Esophagus squamous epithelium (tissue), 5 donors: ENCODE measurements at places on chromosomes 7 and 10.

- H3K36me3 ChIP-seq: no peaks in the 10 kb centered on the region
- no peak overlapping the region for H3K4me3 ChIP-seq
- H3K4me1 ChIP-seq: peaks cover 23% of the 10 kb centered on the region
- H3K27me3 ChIP-seq: no peaks in the 10 kb centered on the region
- no peak overlapping the region for H3K27ac ChIP-seq
These were observed 33.8 kb upstream of the ARMS2 start for GRCh38 chr10:122420624-122421007.

DNA sequence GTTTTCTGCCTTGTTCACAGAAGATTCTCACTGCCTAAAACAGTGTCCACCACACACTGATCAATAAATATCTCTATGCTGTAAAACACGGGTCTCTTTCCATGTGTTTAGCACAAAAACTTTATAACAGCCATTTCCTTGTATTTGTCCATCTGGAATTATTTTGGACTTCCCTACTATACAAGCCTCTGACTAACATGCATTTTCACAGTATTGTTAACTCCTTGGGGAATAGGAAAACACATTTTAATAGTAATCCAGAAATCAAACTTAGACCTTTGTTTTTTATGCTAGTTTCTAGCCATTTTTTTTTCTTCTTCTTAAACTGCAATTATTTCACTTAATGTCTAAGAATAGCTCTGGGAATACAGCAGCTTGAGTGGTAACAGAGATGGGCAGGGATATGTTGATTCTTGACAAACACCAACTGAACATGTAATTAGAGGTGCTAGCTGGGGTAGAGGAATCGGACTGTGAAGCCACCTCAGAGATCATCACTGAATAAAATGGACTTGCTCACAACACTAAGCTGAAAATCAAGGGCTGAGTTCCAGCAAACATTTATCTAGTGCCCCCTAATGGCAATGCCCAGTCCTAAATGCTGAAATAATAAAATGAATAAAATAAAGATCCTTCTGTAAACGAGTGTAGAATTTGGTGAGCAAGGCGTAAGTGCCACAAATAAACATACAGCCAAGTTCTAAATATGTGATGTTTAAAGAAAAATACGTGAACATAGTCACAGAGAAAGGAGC is 593.1 kb downstream of the SORCS1 start:
- H3K27me3 ChIP-seq: peaks cover 9% of the 10 kb centered on the region
- no peaks in the 10 kb centered on the region for H3K36me3 ChIP-seq
- no peak for DNase-seq
- H3K4me1 ChIP-seq: no peaks in the 10 kb centered on the region
- no peak overlapping the region for H3K4me3 ChIP-seq

DNA sequence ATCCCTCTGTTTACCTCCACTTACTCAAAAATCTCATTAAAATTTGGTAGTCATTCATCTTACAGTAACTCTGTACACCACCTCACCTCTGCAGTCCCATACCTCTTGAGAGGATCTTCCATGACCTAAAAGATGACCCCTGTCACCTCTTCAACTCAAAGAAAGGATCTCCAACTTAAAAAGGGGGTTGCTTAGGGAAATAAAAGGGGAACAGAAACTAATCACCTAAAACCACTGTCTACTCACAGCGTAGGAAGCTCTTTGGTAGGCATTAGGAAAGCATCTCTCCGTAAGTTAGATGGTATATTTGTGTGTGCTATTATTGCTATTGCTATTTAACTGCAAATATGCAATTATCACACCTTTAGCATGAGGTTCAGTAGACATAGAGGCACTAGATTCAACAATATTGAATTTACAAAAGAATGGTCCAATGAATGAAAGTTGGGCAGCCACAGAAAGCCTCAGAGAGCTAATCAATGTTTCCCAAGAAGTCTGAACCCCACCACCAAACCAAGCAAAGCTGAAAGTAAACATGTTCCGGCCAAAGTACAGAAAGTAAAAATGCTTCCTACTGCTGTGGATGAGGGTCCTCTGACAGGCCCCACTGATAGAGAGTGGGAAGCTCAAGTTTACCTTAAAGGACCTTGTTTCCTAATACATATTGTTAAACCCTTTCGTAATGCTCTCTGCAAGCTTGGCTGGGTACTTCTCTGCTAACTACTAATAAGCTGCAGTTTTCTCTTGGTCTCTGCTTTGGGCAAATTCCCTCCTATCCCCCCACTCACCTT is 105.8 kb downstream of the GRM8 start:
- no peak for DNase-seq
- no peaks in the 10 kb centered on the region for H3K36me3 ChIP-seq
- H3K27me3 ChIP-seq: no peaks in the 10 kb centered on the region
- H3K27ac ChIP-seq: no peak overlapping the region

DNA sequence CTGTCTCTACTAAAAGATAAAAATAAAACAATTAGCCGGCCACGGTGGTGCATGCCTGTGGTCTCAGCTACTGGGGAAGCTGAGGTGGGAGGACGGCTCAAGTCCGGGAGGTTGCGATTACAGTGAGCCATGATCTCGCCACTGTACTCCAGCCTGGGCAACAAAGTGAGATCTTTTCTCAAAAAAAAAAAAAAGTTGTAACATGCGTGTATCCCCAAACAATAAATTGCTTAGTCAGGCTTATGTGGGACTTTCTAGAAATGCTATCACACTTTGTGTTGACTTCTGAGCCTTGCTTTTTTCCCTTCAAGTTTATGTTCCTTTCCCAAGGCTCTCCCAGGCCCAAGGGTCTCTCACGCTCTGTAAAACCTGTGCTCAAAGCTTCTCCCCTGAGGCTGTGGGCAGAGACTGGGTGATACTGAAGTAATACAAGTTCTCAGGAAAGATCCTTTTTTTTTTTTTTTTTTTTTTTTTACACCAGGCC is 88.0 kb upstream of the TNS3 start:
- no peak for DNase-seq
- H3K27ac ChIP-seq: peak overlapping the region; percentile 59
- peaks cover 13% of the 10 kb centered on the region for H3K4me1 ChIP-seq
- no peaks in the 10 kb centered on the region for H3K36me3 ChIP-seq
- no peaks in the 10 kb centered on the region for H3K27me3 ChIP-seq

GRCh38 chr10:13390604-13391522 is 42.8 kb upstream of the SEPHS1 start:
- no peaks in the 10 kb centered on the region for H3K4me1 ChIP-seq
- no peak overlapping the region for H3K4me3 ChIP-seq
- no peaks in the 10 kb centered on the region for H3K36me3 ChIP-seq
- H3K27ac ChIP-seq: no peak overlapping the region
- DNase-seq: no peak

DNA sequence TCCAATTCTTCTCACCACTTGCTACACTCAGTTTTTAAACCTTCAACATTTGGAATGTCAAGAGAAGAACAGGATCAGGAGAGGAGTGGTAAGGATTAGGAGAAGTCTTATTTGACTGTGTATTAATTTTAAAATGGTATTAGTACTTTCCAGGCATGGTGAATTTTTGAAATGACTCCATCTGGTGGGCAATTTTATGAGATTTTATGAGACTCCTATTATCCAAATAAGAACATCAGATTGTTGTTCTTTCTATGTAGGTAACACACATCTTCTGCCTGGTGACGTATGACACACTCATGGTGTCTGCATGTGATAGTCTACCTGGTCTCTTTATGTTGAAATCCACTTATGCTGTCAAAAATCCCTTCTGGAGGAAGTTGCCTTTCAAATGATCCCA is 51.0 kb downstream of the SLC13A1 start:
- no peaks in the 10 kb centered on the region for H3K36me3 ChIP-seq
- H3K27ac ChIP-seq: no peak overlapping the region
- no peak overlapping the region for H3K4me3 ChIP-seq

GRCh38 chr7:94643771-94644545 is 12.0 kb downstream of the SGCE start:
- DNase-seq: no peak
- H3K36me3 ChIP-seq: no peaks in the 10 kb centered on the region
- no peak overlapping the region for H3K27ac ChIP-seq
- H3K4me3 ChIP-seq: no peak overlapping the region

DNA sequence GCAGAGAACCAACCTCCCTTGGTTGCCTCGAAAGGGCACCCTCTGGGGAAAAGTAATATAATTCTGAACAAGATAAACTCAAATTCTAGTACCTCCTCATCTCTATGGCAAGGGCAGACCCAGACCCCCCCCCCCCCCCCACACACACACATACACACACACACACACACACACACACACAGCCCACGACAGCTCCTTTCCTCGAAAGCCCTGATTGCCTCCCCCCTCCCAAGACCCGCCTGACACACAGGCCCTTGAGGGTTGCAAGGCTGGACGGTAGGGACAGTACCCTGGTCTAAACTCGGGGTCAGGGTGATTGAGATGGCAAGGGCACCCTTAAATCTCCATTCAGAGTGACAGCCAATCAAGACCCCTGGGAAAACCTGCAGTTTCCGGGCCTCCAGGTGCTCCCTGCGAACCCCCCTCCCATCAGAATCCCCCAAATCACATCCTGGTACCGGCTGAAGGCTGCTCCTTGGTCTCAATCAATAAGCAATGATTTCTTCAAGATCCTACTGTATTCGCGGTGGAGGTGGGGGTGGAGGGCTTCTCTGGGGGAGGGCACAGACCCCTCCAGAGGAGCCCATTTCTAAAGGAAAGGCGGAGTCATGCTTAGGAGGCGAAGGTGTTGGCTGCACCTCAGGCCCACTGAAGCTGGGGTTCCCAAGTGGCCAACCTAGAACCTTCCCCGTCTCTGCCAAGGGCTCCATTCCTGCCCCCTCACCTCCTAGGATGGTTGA is 100.7 kb downstream of the HIP1 start:
- peak overlapping the region; percentile 65 for H3K4me3 ChIP-seq
- H3K4me1 ChIP-seq: peaks cover 20% of the 10 kb centered on the region
- no peaks in the 10 kb centered on the region for H3K36me3 ChIP-seq
- no peak for DNase-seq

GRCh38 chr7:131493581-131493980 is 62.8 kb downstream of the PODXL start:
- H3K4me1 ChIP-seq: peaks cover 6% of the 10 kb centered on the region
- H3K4me3 ChIP-seq: no peak overlapping the region
- DNase-seq: no peak
- peaks cover 24% of the 10 kb centered on the region for H3K36me3 ChIP-seq

DNA sequence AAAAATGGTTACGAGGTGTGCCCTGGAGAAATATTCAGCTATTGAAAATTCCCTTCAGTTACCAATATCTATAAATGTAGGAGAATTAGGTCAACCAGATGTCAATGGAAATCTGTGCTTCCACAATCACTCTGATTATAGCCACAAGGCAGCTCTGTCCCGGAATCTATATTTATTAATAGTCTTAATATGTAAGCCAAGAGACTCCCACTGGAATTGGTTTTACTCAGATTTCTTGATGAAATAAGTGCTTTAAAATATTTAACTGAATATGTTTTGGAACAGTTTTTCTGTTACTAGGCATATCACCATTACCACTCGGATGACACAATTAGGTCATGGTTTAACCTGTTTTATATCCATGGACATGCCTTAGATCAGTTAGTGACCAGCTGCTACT is 169.6 kb downstream of the POM121L12 start:
- H3K27ac ChIP-seq: no peak overlapping the region
- H3K27me3 ChIP-seq: no peaks in the 10 kb centered on the region

DNA sequence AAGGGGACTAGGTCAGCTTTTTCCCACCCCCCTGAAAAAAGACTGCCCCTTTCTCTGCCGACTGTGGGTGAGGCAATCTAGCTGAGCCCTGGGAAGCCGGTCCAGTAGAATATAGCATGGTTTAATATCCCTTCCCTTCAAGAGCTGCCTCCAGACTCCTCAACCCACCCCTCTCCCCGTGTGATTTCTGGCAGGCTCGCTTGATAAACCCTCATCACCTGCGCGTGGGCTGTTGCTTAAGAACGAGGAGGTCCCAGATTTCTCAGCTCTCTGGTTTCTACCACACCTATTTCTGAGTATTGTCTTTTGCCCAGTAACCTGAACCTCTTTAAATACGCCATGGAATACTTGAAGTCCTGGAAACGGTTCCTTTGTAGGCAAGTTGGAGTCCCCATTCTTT is 2.0 kb upstream of the LRRC4 start:
- peaks cover 12% of the 10 kb centered on the region for H3K4me1 ChIP-seq
- no peak overlapping the region for H3K4me3 ChIP-seq
- no peak overlapping the region for H3K27ac ChIP-seq
- no peaks in the 10 kb centered on the region for H3K36me3 ChIP-seq
- H3K27me3 ChIP-seq: no peaks in the 10 kb centered on the region
- DNase-seq: no peak

DNA sequence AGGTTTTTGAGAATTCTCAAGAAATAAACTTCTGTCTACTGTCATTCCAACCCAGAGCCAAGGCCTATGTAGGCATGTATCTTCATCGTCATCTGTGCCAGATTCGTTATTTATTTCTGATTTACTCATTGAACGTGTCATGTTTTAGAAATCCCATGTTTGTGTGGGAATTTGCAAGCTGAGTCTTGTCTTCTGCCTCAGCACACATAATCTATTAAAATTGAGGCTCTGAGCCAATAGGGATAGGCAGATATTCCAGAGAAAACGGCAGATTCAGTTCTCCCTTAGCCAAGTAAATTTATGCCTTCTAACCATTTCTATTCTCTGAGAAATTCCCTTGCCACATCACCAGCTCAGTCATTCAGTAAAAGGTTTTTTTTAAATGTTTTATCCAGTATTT is 444.6 kb downstream of the REEP3 start:
- no peaks in the 10 kb centered on the region for H3K4me1 ChIP-seq
- no peaks in the 10 kb centered on the region for H3K27me3 ChIP-seq
- no peak overlapping the region for H3K4me3 ChIP-seq
- H3K36me3 ChIP-seq: no peaks in the 10 kb centered on the region
- no peak for DNase-seq

- H3K4me3 ChIP-seq: no peak overlapping the region
- no peak overlapping the region for H3K27ac ChIP-seq
- no peaks in the 10 kb centered on the region for H3K36me3 ChIP-seq
- peaks cover 48% of the 10 kb centered on the region for H3K4me1 ChIP-seq
- no peaks in the 10 kb centered on the region for H3K27me3 ChIP-seq
These were observed 191.9 kb upstream of the AGK start for GRCh38 chr7:141359262-141359661.

DNA sequence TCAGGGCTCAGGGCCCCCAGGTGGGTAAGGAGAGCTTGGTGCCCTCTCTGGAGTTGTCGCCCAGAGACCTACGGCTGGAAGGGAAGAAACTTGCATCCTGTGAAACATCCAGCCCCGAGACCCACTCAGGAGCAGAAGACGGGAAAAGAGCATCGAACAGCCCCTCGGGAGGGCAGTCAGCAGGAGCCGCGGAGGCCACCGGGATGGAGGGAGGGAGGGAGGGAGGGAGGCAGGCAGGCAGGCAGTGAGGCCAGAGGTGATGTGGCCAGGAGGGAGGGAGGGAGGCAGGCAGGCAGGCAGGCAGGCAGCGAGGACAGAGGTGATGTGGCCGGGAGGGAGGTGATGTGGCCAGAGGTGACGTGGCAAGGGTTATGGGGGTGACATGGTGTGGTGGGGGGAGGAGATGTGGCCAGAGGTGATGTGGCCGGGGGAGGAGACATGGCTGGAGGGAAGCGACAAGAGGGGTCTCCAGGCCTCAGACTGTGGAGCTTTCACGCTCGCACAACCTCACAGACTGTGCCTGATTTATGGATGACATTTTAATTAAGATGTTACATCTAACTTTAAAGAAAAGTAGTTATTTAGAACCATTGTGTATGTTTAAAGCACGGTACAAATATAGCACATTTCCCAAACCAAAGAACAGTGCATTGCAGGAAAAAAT is 141.1 kb downstream of the DIP2C start:
- H3K27ac ChIP-seq: no peak overlapping the region
- DNase-seq: no peak
- no peak overlapping the region for H3K4me3 ChIP-seq
- no peaks in the 10 kb centered on the region for H3K27me3 ChIP-seq
- H3K36me3 ChIP-seq: no peaks in the 10 kb centered on the region

GRCh38 chr10:112954974-112955581 is 5.0 kb downstream of the TCF7L2 start:
- H3K4me3 ChIP-seq: no peak overlapping the region
- peak overlapping the region; percentile 15 for H3K27ac ChIP-seq
- H3K27me3 ChIP-seq: no peaks in the 10 kb centered on the region
- peaks cover 19% of the 10 kb centered on the region for H3K4me1 ChIP-seq
- no peaks in the 10 kb centered on the region for H3K36me3 ChIP-seq
- DNase-seq: no peak
